Activated naive CD4-positive, alpha-beta T cell treated with anti-CD3 and anti-CD28 coated beads for 36 hours (primary cell): ENCODE measurements at places on chromosomes 6 and 20. TPM values are rescaled to one million over a fixed set of nuclear protein-coding genes. Genes with fewer than 3 reads are reported as not detected.

The FILIP1 gene
- not detected for total RNA-seq

The JPH2 gene
- total RNA-seq, result not detected

DNA sequence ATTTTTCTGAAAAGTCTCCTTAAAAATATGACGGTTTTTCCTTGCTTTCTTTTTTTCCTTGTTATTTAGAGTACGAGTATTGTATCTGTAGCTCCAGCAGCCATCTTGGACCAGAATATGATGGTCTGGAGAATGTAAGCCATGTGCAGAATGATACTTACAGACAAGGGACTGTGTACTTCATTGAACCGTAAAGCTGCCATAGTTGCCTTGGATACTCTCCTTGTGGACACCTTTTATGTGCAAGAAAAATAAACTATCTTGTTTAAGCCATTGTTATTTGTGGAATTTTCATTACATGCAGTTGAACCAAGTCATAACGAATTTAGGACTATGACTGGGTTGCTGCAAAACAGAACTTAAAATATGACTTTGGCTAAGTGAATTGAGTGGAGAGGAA, 485.8 kb upstream of the CITED2 start:
- no peaks in the 10 kb centered on the region for H3K4me1 ChIP-seq
- H3K27me3 ChIP-seq, result peaks cover 2% of the 10 kb centered on the region
- no peaks in the 10 kb centered on the region for H3K36me3 ChIP-seq
- no peak overlapping the region for H3K27ac ChIP-seq
- DNase-seq, result no peak

- H3K4me3 ChIP-seq, result peak overlapping the region; percentile 88
- H3K27ac ChIP-seq, result peak overlapping the region; percentile 98
- H3K27me3 ChIP-seq, result no peaks in the 10 kb centered on the region
Measured at GRCh38 chr6:107821591-107821990, 2.5 kb downstream of the SCML4 start.

DNA sequence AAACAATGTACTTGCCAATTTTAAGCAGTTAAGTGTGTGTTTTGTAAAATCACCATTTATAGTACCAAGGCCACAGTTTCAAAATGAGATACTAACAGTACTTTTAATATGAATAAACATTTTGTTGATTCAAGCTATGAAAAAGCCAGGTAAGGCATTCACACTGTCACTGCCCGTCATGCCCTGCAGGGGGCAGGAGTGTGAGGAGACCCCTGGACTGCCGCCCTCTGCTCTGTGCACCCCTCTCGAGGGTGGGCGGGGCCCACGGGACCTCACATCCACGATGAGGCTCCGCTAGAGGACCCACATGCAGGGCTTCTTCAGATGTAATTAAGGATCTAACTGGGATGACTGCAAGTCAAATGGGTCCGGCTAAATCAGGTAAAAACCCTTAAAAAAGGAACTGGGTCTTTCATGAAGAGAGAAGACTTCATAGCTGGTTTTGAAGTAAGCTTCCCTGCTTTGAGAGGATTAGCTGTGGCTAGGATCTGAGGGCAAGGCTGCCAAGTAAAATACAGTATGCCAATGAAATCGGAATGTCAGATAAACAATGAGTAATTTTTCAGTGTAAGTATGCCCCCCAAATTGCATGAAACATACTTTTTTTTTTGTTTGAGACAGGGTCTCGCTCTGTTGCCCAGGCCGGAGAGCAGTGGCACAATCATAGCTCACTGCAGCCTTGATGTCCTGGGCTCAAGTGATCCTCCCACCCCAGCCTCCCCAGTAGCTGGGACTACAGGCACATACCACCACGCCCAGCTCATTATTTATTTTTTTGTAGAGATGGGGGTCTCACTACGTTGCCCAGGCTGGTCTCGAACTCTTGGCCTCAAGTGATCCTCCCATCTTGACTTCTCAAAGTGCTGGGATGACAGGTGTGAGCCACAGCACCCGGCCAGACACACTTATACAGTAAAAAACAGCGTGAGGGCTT, 18.7 kb downstream of the DIDO1 start:
- H3K36me3 ChIP-seq, result peaks cover 55% of the 10 kb centered on the region
- peaks cover 2% of the 10 kb centered on the region for H3K4me1 ChIP-seq
- no peaks in the 10 kb centered on the region for H3K27me3 ChIP-seq
- H3K4me3 ChIP-seq, result no peak overlapping the region
- peak; percentile 38 for DNase-seq
